ENCODE measurements at places on chromosomes 3 and 15.

DNA sequence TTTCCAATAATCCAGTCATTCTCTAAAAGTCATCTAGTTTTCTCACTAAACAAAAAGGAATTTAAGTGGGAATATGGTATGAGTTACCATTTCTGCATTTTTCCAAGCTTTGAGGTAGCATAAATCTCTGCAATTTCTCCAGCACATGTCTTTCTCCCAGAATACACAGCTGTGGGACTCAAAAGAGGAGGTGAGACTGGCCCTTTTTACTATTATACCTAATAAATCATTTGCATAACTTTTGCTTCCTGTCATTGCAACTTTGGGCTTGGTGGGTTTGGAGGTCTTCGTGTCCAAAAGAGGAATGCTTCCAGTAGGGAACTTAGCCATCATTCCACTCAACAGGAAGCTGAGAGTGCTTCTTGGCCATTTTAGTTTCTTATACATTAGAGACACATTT lies 94.8 kb downstream of the FMN1 start:
- DNase-seq: no peak

- no peak for DNase-seq
Measured at GRCh38 chr3:101458387-101458786, 54.6 kb downstream of the SENP7 start.

DNA sequence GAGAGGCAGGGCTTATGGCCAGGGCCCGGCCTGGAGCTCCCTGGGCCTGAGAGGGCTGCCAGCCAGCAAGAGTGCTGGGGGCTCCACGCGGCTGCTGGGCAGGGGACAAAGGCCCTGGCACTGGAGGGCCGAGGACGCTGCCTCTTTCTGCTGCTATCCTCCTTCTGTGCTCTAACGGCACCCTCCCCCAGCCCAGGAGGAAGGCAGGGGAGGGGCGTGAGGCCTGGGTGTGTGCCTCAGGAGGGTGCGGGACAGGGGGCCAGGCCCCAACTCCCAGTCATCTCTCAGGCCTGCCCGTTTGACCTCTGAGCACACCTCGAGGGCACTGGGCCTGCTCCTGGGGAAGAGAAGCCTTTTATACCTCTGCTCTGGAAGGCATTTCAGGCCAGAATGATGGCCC lies 115.5 kb downstream of the ADCY5 start:
- DNase-seq: no peak

GRCh38 chr3:100316641-100317069 lies 17.9 kb upstream of the NIT2 start:
- DNase-seq: no peak

- no peak for DNase-seq
Measured at GRCh38 chr3:127680798-127681221, 8.1 kb downstream of the ABTB1 start.

- DNase-seq: no peak
Measured at GRCh38 chr3:98058244-98058960, 23.3 kb upstream of the GABRR3 start.

DNA sequence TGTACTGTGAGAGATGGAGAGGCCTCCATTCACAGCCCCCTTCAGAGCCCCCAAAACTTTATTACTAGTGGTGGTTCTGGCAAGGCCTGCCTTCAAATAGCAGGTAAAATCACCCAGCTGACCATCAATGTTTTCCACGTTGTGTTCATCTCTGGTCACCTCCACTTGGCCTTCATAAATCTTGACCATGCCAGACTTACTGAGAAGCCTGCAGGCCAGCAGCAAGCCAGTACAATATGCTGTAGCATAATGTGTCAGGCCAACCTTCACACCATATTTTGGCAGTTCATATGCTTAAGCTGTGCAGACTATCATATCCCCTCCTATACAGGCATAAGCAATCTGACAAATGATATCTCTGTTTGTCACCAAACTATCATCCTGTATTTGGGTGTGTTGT lies 62.1 kb downstream of the ZNF621 start:
- no peak for DNase-seq

DNA sequence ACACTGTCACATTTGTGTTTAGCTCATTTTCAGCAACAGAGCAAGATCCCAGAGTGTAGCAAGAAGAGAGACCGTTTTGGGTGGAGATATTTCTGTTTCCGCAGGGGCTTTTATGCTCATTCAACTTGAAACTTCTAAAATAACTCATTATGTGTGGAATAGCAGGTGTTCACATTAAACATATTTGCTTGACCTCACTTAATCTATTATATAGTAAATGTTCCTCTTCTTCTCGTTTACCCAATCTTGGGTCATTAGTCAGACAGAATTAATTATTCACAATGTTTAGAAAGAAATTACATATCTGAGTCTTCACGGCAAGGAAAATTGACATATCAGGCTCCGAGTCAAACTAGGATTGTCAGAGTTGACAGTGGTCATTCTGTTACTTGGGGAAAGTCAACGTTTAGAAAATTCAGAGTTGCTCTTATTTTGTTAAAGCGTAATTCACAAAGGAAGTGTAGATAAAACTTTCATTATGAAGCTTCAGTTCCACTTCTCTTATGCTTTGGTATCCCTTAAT lies 222.9 kb downstream of the TPRG1 start:
- DNase-seq: no peak

DNA sequence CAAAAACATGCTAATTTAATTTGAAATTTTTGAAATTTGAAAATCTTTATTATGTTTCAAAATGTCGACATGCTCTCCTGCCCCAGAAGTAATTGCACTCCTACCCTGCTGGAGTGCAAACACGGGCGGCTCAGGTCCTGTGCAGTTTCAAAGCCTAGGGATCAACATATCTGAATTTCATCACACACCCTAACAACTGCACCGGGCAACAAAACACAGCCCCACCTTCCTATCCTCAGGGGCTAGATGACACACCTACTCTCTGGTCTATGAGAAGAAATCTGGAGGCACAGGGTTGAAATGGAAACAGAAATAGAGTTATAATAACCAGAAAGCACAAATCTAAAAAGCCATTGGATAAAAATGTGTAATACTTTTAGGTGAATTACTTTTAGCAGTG lies 61.4 kb downstream of the BFSP2 start:
- DNase-seq: no peak

DNA sequence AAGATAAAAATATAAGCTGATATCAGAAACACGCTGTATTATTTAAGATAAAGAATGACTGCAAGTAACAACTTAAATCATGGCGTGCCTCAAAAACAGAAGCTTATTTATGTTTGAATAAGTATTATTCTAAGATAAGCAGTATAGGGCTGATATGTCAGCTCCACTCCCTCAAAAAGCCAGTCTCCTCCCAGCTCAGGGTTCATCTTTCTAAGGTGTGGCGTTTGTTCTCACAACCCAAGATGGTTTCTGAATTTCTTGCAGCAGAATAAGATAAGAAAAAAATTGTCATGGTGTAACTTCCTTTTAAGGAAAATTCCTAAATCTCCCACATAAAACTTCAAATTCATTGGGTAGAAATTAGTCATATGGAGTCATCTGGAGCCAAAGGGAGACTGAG lies 166.1 kb upstream of the POU1F1 start:
- no peak for DNase-seq

- DNase-seq: no peak
Measured at GRCh38 chr3:107045791-107046190, 331.4 kb upstream of the CCDC54 start.

DNA sequence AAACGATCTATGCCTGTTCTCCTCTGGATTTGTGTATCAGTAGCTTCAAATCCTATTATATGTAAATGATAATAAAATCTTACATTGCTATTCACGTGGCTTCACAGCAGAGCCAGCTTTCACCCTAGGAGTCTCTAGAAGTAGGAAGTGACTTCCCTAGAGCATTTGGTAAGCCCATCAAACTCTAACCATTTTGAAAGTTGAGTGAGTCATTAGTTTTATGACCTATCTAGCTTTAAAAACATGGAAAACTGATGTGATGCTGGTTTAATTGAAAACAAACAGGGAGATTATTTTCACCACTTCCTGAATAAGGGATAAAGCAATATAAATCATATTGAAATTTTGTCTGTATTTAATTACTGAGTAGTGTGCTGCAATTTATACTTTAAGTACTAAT lies 275.2 kb downstream of the EPHA6 start:
- no peak for DNase-seq
